ENCODE measurements at places on chromosomes 6 and 20.

GRCh38 chr6:148348335-148348734 lies 5.7 kb downstream of the SASH1 start:
- no peak for DNase-seq

- no peak for DNase-seq
Observed at GRCh38 chr6:16543521-16543920, 217.7 kb downstream of the ATXN1 start.

- DNase-seq = peak; percentile 55
Observed at GRCh38 chr6:41682497-41683272, 44.4 kb downstream of the MDFI start.

DNA sequence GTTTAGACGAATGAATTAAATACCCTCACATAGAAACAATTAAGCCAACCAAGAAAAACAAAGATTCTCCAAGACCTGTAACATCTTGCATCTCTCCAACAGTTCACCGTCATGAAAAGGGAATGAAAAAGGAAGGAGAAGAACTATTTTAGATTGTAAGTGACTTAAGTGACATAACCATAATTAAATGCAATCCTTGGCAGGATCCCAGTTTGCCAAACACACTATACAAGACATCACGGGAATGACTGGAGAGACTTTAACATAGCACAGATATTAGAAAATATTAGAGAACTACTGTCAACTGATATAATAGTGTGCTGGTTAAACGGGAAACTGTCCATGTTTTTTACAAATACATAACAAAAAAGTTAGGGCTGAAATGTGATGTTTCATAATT lies 22.2 kb downstream of the EPB41L2 start:
- no peak for DNase-seq

- DNase-seq = no peak
Observed at GRCh38 chr20:59361411-59361810, 61.0 kb downstream of the EDN3 start.

DNA sequence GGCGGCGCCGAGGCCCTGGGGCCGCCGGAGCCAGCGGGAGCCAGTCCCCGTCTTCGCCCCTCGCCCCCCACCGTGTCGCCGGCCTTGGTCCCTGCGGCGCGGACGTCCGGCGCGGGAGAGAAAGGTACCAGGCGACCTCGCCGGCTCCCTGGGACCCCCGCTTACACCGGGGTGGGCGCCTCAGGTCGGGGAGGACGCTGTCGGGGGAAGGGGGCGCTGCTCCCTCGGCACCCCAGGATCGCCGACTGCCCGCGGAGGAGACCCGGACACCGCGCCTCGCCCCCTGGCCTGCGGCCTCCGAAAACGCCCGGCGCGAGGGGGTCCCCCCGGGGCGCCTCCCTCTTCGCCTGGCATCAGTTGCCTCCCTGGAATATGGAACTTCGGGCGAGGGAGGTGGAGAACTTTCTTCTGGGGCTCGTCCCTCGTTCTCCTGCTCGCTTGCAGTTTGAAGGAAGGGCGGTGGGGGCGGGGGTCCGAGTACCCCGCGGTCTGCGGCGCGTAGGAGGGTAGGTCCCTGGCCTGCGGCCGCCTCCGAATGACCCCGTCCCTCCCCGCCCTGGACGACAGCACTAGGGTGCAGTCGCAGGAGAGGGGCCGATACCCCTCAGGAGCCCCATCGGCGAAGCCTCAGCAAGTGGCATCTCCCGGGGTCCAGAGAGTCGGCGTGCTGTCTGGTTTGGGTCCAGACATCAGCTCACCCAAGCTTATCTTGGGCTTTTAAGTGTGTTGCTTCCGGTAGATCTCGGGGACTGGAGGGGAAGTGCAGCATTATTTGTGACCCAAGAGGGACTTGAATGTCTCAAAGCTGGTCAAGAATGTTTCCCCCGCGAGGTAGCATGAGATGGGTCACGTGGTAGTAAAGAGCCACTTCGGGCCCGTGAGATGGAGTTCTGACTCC lies 549 bp downstream of the ANKRD6 start:
- DNase-seq = peak; percentile 51

- no peak for DNase-seq
Observed at GRCh38 chr6:55040102-55040848, 134.0 kb upstream of the HCRTR2 start.

GRCh38 chr20:48594533-48594932 lies 233.3 kb downstream of the PREX1 start:
- no peak for DNase-seq

DNA sequence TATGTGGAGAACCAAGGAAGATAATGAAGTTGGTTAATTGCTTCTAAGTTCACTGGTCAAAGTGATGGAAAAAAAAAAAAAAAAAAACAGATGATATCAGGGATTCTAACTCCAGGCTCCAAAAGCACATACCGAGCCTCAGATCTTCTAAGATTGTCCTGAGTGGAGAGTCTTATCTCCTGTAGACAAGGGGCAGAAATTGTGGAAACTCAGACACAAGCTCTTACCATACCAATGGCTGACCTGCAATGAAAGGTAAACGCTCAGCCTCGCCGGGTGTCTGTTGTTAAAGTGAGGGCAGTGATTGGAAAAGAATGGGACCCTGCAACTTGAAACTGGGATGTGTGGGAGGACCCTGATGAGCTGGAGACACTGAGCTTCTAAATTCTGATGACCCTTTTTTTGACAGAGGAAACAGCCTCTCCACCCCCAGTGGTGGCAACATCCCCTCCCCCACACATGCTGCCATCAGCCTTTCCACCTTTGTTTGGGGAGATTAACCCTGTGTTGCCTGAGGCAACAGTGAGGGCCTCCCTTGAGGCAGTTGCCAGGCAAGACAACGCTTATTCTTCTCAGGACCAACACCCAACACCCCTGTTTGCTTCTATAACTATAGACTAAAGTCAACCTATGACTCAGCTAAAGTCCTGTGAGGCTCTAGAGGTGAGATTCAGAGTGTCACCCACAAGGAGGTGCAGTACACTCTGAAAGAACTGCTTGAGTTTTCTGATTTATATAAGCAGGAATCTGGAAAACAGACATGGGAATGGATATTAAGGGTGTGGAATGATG lies 154.0 kb downstream of the THBS2 start:
- no peak for DNase-seq

- peak; percentile 47 for DNase-seq
Observed at GRCh38 chr20:10653599-10654249, 20.1 kb downstream of the JAG1 start.

DNA sequence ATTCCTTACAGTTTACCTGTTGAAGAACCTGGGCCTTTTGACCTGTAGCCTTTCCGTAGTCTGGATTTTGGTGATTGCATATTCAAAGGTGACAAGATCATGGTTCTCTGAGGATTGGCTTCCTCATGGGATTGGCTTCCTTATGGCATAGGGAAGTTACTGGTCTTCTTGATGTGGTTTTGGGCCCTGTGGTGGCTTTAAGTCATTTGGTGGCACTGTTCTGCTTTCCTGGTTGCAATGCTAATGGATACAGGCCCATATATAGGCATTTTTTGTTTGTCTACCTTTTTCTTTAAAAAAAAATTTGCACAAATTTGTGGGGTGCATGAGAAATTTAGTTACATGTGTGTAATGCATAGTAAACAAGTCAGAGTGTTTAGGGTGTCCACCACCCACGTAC lies 185.7 kb downstream of the CDKAL1 start:
- no peak for DNase-seq

- DNase-seq = no peak
Observed at GRCh38 chr6:164104432-164104831, 689.9 kb downstream of the QKI start.

GRCh38 chr6:170224694-170225660 lies 65.9 kb downstream of the DLL1 start:
- peak; percentile 25 for DNase-seq

DNA sequence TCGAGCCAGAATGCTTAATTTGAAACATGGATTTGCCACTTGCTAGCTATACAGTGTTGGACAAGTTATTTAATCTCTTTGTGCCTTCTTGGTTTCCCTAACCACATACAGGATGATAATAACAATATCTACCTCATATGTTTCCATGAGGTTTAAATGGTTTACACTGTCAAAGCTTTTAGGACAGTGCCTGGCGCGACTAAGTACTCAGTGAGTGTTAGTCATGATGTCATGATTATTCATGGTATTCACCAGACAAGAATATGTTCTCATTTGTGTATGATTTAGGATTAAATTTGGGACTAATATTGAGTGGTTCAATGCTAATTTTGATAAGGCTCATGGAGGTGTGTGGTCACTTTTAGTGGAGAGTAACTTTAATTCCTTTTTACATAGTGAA lies 167.4 kb downstream of the EYA4 start:
- DNase-seq = no peak

DNA sequence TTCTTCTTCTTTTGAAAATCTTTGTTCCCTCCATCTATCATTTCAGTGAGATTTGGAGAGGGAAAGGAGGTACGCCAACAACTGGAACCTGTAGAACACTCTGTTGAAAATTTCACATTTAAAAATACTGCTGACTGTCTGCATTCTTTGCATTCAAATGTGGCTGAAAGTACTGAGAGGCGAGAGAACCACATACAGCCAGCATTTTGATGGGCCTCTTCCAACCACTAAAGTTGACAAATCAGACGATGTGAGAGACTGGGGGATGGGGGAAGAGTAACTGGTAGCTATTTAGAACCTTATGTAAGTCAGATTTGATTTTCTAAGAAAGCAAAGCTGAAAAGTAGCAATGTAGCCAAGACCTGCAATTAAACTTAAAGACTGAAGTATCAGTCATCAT lies 77.5 kb downstream of the FKBP5 start:
- DNase-seq = no peak

DNA sequence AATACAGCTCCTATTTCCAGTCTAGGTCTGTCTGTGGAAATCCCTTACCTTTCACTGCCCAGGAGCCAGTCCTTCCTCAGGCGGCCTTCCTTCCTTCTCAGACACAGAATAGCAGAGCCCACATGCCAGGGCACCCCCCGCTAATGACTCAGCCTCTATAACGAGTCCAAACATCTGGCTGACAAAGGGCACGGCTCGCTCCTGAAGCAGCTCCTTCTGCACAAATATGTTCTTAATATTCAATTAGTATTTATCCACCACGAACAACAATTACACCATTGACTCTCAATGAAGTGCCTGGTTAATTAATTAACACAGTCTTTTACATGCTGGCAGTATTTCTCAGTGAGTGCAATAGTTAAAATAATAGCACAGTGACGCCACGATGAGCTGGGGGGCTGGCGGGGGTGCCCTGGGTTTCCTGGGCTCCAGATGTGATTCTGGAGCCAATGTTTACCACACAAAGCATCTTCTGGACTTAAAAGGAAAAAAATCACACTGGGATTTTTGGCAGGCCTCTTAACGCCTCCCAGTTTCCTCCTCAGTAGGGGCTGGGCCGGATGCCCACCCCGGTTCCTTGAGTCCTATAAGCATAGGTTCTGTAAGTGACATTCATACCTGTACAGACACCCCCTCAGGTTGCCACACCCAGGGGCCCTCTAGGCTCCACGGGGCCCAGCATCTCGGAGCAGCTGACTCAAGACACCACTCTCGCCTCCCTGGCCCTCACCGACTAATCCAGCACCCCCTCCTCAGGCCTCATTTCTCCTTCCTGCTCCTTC lies 158.6 kb upstream of the MLN start:
- DNase-seq = no peak

- no peak for DNase-seq
Observed at GRCh38 chr6:32424589-32425300, 14.9 kb upstream of the HLA-DRA start.

DNA sequence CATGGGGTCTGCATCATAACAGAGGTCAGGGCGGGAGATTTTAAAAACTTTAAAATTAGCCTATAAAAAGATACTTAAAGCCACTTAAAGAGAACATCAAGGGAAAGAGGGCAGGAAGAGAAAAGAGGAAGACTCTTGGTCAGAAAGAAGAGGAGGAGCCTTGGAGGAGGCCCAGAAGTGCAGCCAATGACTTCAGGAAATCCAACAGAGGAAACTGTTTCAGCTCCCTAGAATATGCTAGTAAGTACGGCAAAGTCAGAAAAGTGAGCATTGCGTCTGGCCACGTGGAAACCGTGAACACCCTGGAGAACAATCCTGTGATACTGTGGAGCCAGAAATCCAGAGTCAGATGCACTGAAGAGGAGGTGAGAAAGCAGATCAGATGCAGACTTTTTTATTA lies 22.5 kb upstream of the NHSL1 start:
- no peak for DNase-seq

- no peak for DNase-seq
Observed at GRCh38 chr20:53929974-53930650, 140.3 kb downstream of the BCAS1 start.

DNA sequence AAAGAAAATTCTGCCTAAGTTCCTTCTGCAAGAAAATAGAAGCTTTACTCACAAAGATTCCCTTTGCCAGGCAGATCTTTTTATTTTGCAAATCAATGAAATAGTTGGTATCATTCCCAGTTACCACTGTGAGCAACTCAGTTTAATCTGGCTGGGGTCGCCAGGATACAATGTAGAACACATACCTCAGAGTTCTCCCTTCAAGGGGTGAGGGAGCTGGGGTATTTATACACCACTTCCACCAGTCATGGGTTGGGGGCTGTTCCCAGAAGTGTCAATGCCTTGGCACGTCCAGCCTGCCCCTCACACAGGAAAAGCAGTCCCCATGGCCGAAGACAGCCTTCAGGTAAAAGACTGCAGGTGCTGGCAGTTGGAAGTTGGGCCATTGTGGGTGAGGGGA lies 86.2 kb downstream of the SLC24A3 start:
- DNase-seq = no peak
